ENCODE measurements at places on chromosomes 1 and 21.
A peak's percentile ranks its signal among the peaks of the same experiment; 100 is the strongest.

GRCh38 chr1:165492845-165493373 is 48.0 kb upstream of the RXRG start:
- DNase-seq, result no peak

- DNase-seq, result no peak
These were observed 46.8 kb downstream of the CHD5 start for GRCh38 chr1:6133146-6133895.

DNA sequence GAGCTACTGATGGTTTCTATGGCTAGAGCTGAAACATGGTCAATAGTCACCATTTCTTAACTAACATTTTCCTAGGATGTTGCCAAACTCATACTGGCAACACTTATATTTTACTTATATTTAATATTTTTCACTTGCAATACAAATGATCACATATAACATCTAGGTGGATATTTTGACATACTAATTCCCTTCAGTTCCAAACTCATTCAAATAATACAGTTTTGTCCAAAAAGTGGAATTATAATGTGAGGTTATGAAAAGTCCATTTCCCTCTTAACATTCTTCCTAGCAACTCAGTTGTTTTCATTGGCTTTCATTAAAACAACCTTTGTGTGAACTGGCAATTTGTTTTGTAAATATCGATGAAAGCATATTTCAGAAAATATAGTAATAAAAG is 16.0 kb downstream of the SPAG17 start:
- DNase-seq, result no peak

GRCh38 chr1:117286562-117286961 is 75.8 kb upstream of the VTCN1 start:
- no peak for DNase-seq

GRCh38 chr1:96472471-96472870 is 249.1 kb upstream of the PTBP2 start:
- no peak for DNase-seq

DNA sequence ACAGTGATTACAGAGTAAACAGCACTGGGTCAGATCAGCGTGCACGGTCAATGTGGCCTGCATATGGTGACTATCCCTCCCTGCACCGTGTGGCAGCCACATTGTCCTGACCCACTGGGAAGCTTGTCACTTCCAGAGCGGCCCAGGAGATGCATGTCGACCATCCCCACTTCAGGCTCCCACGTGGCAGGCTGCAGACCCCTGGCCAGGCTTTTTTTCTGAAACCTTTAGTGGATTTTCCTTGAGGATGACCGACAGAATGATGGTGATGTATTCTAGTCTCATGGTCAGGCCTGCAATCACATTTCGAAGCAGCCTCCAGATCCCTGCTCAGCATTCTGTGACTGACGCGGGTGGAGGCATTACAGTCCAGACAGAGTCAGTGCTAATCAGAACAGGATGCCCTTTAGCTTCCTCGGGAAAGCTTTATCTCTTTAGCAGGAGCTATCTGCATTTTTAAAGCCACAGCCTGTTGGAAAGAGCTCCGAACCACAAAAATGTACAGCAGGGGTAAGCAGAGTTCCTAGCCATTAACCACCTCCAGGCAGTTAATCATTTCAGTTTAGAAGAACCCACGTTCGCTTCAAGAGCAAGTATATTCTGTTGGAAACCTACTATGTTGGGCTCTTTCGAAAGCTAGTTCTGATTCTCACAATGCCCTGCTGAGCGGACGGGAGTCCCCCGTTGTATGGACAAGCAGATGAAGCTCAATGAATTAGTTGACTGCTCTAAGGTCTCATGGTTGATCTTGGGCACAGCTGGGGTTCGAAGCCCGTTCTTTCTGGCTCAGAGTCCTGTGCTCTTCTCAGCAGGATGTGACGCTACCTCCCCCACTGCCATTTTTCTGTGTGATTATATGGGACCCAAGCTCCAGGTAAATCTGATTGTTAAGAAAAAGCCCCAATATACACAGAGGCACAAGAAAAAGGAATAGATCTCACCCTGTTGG is 56.5 kb downstream of the IRF2BP2 start:
- DNase-seq, result no peak

DNA sequence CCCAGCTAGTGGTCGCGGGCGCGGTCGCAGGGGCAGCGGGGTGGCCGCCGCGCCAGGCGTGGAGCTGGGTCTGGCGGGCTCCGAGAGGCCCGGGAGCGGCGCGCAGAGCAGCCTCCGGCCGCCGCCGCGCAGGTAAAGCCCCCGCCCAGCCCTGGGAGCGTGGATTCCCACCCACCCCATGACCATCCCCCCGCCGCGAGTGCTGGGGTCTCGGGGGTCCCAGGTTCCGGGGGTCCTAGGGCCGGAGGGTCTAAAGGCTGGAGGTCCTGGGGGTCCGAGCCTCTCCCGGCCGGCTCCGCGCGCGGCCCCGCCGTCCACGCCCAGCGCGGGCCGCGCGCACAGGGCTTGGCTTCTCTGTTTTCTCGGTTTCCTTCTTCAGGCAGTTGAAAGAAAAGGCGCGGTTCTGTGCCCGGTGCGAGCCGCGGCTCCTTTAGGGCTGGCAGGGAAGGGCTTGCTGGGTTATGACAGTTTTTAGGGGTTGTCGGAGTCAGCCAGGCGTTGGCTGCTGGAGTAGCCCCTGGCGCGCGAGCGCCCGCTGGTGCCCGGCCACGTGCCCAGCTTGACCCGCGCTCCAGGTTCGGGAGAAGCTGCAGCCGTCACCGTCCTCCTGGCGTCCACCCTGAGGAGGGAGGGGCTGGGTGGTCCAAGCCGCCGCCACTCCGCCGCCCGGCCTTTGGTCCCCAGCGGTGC is 359 bp downstream of the LRRC3 start:
- peak; percentile 12 for DNase-seq

DNA sequence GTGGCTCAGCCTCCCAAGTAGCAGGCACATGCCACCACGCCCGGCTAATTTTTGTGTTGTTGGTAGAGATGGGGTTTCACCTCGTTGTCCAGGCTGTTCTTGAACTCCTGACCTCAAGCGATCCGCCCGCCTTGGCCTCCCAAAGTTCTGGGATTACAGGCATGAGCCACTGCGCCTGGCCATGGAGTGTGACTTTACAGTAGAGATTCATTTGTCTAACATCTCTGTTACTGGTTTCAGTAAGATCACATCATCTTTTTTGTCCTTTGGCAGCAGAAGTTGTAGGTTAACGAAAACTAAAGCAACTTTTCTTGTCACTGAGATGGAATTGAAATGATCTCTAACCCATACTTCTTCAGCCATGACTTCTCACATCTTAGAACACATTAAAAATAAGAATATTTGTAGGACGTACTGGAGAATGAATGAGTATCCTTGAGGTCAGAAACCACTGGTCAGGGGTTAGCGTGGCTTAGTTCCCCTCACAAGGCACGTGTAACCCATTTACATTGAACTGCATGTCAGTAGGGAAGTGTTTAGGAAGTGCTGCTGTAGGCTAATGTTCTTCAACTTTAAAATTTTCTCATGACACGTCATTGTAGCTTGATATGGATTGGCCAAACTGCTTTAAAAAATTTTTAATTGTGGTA is 75.9 kb downstream of the CAMTA1 start:
- no peak for DNase-seq
